ENCODE measurements at places on chromosomes 11 and 22. TPM values are rescaled to one million over a fixed set of nuclear protein-coding genes. Genes with fewer than 3 reads are reported as not detected.

- no peak for DNase-seq
These were observed 6.8 kb upstream of the RGL4 start for GRCh38 chr22:23684026-23684425.

DNA sequence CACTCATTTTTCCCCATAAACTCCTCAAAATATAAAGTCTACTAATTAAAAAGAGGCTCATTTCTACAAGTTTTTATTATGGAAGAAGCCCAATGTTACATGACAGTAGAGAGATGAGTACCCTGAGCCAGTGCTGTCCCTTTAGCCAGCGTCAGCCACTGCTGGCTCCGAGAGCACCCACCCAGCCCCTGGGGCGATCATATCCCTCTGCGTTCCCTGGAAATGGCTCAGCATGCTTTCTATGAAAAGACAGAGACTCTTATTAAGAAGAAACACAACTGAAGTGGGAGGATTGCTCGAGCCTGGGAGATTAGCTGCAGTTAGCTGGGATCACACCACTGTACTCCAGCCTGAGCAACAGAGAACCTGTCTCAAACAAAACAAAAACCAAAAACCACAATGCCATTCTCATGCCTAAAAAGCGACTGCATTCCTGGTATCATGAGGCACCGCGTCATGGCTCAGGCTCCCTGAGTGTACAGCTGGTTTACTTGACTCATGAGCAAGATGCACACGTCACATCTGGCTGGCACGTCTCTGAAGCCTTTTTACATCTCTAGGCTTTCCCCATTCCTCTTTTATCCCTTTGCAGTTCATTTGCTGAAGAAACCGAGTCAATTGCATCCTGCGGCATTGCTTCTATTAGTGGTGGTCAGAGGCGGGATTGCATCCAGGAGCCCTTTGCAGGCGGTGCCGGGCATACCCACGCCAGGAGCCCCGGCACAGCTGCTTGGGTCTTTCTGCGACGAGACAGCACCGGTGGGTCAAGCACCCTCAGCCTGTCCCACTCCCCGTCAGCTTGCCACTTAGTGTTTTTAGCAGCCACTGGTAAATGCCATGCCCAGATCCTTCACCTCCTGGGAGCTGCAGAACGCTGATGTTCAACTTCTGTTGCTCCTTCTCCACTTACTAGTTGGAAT, 119.9 kb downstream of the CTTN start:
- DNase-seq = peak; percentile 42

DNA sequence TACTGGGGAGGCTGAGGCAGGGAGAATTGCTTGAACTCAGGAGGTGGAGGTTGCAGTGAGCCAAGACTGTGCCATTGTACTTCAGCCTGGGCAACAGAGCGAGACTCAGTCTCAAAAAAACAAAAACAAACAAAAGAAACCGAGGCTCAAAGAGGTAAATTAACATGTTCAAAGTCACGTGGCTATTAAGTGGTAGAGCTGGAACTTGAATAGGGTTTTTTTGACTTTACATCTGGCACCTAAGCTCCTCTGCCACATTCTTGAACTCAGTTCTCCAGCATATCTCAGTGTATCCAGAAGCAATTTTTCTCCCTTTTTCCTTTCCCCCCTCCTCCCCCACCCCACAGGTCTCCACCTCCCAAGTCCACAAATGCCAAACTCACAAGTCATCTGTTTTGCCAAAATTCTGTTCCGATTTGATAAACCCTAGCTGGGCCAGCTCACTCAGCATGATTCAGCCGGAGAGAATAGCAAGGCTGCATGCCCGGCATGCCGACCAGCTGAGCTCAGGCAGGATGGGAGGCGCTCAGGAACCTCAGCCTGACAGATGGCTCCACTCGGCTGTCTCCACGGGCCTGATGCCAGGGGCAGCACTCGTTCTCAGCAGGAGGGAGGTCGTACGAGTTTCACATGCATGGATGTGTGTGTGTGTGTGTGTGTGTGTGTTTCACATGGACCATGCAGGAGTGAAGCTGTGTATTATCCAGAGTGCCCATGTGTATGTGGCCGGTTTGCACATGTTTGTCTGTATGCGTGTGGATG, 63.2 kb upstream of the RRAS2 start:
- DNase-seq = peak; percentile 90

DNA sequence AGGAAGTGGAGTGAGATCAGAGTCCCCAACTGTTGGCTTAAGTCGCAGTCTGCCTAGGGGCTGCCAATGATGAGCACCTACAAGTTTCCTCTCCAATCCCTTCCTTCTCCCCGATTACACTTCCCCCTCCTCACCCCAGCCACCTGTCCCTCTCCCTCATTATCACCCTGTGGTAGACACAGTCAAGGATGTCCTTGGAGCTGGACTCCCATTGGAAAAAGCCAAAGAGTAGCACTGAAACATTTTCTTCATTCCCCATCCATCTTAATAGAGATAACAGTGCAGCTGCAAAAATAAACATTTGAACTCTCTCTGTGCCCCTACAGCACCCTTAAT, 146.2 kb downstream of the DBX1 start:
- no peak for DNase-seq

DNA sequence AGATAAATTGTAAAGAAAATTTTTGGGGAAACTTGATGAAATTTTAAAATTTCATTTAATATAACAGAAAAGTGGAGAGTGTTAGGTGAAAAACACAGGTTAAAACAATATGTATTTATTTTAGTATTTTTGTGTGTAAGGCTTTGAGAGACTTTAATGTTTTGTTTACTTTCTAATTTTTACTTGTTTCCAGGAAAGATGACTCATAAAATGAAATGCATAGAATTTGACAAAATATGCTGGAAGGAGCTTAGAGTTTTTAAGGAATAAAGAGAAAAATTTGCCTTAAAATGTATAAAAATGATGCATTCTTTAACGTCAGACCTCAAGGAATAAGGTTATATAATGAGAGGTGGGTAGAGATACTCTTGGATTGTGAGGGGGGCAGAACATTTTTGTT, 1205.1 kb upstream of the CNTN5 start:
- no peak for DNase-seq

- DNase-seq = no peak
These were observed 23.5 kb upstream of the TMEM123 start for GRCh38 chr11:102476069-102476468.

- no peak for DNase-seq
These were observed 12.2 kb downstream of the TMPRSS13 start for GRCh38 chr11:117916956-117917355.

DNA sequence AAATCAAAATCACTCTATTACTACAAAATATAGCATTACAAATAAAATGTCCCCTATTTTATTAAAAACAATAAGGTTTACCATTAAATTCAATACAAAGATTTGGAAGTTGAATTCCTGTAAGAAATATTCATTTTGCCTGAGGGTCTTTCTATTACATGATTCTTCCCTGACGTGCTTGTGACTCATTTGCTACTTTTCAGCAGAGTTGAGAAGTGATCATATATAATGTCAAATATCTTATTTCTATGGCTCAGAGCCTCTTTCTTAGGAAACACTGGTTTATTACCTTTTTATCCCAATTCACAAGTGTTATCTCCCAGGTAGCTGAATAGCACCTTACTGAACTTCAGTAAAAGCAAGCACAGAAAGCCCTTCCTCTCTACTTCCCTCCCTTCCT, 65.2 kb upstream of the CNTN5 start:
- DNase-seq = no peak

GRCh38 chr11:111574373-111575225, 27.6 kb upstream of the SIK2 start:
- DNase-seq = no peak

GRCh38 chr11:113465786-113466185, 9.4 kb downstream of the DRD2 start:
- no peak for DNase-seq

GRCh38 chr11:70423523-70424505, 25.5 kb downstream of the CTTN start:
- DNase-seq = no peak

DNA sequence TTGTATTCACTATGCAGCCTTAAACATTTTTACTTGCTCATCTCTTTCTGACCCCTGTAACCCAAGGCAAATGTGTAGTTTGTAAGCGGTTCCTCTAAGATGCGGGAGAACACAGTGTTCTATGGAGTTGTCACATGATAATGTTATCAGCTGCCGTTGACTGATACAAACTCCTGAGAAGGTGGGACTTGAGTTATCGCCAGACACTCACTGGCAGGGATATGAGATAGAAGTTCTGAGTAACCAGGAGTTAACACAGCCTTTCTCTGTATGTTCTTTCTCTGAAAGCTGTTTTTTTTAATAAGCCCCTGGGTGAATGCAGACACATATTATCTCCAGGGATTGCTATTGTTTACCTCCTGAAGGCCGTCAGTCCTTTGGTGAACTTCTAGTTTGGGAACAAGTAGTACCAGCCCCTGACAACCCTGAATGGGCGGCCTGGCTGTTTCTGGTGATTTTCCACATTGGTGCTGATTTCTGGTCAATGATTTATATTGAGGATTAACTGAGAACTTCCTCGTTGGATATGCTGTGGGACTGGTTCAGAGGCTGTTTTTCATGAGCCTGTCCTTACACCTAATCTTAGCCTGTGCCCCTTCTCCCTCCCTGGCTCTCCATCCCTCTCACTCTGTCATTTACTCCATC, 155.3 kb upstream of the RASSF10 start:
- no peak for DNase-seq

DNA sequence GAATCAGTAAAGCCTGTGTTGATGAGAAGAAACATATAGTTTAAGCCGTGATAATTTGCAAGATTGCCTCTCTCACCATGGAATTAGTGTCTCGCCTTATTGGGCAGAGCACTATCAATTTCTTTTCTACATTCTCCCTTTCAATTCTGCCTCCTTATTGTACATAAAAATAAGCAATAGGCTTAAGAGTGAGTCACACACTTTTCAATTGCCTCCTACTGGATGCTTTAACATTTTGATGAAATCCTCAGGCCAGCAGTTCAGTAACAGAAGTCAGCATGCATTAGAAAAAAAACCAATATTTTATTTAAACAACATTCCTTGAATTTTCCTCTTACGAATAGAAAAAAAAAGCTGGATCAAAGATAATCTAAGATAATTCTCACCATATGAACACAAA, 33.8 kb upstream of the VWA5A start:
- DNase-seq = no peak

DNA sequence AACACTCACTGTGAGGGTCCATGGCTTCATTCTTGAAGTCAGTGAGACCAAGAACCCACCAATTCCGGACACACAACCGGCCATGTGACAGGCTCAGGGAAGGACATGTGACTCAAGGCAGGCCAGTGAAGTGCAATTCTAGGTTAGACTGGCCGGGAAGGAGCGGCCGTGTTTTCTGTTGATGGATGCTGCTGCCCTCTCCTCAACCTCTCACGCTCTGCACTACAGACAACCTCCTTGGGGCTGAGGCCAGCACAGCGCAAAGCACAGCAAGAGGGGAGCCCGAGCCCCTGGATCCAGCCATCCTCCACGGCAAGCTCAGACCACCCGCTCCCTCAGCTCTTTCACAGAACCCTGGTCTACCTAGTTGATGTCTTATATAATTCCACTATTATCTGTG, 2.8 kb downstream of the NUDT8 start:
- peak; percentile 68 for DNase-seq

DNA sequence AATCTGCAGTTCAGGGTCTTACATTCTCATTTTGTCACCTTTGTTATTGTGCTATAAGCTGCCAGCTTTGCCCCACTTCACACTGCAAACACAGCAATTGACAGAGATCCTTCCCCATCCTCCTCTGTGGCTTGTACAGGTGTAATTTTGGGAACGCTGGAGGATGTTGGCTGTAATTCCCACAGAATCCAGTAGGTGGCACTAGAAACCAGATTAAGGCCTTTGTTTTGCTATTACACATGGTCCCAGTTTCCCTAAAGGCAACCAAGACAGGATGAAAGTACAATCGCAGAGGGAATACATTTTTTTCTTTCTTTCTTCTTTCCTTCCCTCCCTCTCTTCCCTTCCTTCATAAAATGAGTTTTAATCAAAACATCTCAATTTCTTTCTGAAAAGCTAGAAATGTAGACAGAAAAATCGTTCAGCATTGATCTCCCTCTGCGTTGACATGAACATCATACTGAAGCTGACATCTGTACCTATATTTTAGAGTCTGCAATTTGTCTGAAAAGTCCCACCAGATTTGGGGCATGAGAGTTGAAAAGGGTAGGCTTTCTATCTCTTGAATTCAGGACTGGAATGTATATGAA, 21.3 kb upstream of the NELL1 start:
- peak; percentile 49 for DNase-seq

DNA sequence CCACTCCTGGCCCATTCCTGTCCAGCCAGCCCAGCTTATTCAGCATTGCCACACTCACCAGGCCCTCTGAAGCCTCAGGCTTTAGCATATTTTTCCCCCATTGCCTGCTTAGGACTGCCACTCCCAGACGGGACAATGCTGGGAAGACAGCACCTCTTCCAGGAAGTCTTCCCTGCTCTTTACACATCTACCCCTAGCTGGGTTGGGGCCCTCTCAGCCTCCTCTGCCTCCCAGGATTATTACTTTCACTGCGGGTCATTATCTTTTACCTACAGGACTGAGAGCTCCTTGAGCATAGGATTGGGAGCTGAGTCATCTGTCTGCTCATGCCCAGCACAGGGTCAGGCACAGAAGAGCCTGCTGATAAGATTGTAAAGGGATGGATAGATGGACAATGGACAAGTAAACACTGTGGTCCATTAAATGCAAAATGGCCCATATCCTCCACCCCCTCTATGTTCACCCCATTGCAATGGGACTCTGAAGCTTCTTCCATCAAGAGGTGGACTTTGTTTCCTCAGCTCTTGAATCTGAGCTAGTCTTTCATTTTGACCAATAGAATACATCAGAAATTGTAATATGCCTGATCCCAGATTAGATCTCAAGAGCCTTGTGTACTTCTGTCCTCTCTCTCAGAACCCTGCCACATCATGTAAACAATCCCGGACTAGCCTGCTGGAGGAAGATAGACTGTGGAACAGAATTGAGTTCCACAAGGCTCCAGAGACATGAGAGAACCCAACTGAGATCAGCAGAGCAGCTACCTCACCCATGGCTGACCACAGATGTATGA, 32.0 kb upstream of the LRRC32 start:
- DNase-seq = no peak

DNA sequence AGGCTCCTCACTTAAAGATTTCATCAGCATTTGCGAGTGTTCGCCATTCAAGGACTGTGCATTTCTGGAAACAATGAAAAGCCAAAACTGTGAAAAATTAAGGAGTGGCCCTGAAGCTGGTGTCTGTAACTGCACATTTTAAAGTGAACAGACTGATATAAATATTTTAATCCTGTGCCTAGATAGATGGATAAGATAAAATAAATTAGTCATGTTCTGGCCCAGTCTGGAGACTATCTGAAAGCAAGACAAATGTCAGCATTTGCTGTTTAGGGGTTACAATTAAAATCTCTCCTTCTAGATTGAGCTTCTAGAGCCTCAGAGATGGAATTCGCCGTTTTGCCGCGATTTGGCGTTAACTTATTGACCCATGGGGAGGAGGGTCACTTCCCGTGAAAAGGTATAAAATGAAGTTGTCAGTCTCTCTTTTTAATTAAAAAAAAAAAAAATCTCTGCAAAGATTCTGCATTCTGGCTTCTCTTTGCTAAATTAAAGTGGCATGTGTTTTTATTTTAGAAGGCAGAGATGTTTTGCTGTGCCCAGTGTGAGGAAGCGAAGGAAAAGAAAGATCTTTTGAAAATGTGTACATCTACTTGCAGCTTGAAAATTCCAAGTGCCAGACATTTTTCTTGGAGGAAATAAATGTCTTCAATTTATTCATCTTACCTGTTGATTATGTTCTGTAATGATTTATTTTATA, 79.7 kb upstream of the WNT7B start:
- DNase-seq = no peak

SLC6A5 gene
- total RNA-seq = not detected

CASP5 gene
- total RNA-seq = not detected

CAPN1 gene
- 178 TPM for total RNA-seq

C22orf15 gene
- total RNA-seq = 0.81 TPM

OR52E6 gene
- total RNA-seq = not detected

PDE3B gene
- 7.2 TPM for total RNA-seq

Measured in H9 (cell line).